ENCODE measurements at places on chromosomes 3 and 15. TPM values are rescaled to one million over a fixed set of nuclear protein-coding genes. Genes with fewer than 3 reads are reported as not detected.

Gene CLSTN2
- total RNA-seq: 7.6 TPM

Gene ASB7
- total RNA-seq: 12.1 TPM

Gene SELENOT
- 244 TPM for total RNA-seq

Gene GOLGA6L22
- total RNA-seq: not detected

Gene XCR1
- not detected for total RNA-seq

DNA sequence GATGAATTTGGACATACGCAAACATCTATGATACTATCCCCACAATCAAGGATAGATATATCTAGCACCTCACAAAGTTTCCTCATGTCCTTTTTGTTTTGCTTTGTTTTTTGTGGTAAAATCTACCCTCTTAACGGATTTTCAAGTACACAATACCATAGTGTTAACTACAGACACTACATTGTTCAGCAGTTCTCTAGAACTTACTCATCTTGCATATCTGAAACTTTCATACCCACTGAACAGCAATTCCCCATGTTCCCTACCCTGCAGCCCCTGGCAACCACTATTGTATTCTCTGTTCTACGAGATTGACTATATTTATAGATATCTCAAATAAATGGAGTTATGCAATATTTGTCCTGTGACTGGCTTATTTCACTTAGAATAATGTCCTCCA lies 58.1 kb upstream of the TJP1 start:
- no peak for DNase-seq

DNA sequence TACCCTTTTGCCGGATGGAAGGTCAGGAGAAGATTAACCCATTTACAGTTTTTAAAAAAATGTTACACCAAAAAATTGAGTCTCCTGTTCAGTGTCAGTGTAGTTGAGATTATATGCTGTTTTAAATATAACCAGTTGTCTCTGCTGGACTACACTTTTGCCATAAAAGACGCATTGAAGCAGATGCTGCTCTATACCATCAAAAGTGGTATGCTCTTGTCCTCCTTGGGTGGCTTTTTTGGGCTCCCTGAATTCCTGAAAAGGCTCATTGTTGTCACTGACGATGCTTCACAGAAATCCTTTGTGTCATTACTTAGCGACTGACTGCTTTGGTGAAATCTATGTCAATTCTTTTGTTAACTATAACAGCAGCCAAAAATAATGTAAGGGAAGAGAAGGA lies 133.9 kb upstream of the SKOR1 start:
- DNase-seq: no peak

GRCh38 chr3:38119248-38119544 lies 17.7 kb downstream of the ACAA1 start:
- no peak for DNase-seq

All from M059J (cell line).